Fibroblast of the aortic adventitia (primary cell): ENCODE measurements at places on chromosomes 12 and 14.

DNA sequence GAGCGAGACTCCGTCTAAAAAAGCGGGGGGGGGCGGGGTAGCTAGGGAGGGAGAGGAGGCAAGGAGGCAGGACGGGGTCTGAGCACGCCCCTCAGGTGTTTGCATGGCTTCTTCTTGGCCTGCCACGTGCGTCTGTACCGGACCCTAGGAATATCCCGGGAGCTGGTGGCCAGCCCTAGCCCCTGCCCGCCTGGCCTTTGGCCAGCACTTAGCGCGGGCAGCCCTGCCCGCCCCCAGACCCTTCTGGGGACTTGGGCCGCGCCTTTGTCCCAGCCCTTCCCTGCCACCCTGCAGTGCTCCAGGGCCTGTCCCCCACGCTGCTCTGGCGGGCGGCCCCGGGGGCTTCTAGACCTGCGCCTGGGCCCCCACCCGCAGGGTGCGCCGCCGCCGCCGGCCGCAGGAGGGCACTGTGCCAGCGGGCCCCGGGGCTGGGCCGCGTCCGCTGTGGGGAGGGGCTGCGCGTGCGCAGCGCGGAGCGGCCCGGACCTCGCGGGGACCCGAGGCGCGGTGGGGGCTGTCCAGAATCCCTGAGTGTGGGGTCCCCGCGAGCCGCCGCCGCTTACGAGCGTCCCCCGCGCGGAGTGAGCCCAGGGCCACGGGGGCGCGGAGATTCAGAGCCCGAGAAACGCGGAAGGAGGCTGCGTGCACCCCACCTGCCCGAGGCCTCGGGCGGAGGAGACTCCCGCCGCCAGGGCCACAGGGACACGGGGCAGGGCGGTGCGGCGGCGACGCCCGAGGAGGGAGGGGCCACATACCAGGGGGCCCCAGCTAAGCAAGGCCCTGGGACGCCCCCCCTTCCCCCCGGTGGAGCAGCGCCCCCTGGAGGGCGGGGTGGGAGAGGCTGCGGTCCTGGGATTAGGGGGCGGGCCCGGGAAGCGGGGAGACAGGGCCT, 21.0 kb downstream of the SLC25A29 start:
- DNase-seq = peak; percentile 42

DNA sequence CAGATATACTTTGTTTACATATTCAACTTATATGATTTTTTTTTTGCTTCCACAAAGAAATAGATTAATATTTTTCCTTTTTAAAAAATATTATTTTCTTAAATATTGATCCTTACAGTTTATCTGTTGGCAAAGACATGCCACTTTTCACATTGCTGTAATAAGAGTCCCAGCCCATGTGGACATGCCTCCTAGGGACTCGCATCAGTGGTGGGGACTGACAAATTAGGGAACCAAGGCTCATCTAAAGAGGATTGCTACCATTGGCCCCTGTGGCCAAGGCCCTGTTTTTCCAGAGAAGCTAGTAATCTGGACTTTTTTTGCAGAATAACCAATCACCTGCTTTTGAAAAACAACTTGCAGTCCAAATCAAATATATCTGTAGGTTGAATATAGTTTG, 27.8 kb upstream of the BMAL2 start:
- no peak for DNase-seq

- DNase-seq = no peak
Observed at GRCh38 chr12:46450279-46450748, 77.7 kb upstream of the SLC38A2 start.

GRCh38 chr12:50084775-50085614, at the start of gene SMARCD1:
SMARCD1 (plus strand) TSS chr12:50085342; CDS start chr12:50085370, 28 bp downstream.
- DNase-seq = peak; percentile 91
